ENCODE measurements at places on chromosomes 2 and 18. TPM values are rescaled to one million over a fixed set of nuclear protein-coding genes. Genes with fewer than 3 reads are reported as not detected.

Gene DUSP19
- total RNA-seq = 5.6 TPM

Gene PFN4
- total RNA-seq = 1.7 TPM

Gene BOLA3
- total RNA-seq = 19.6 TPM

Gene LRRTM4
- 0.77 TPM for total RNA-seq

- H3K4me1 ChIP-seq = no peaks in the 10 kb centered on the region
- DNase-seq = no peak
- H3K36me3 ChIP-seq = no peaks in the 10 kb centered on the region
Observed at GRCh38 chr2:101223814-101224231, 28.9 kb upstream of the CNOT11 start.

GRCh38 chr2:184370954-184371353, 227.4 kb upstream of the ZNF804A start:
- H3K36me3 ChIP-seq = no peaks in the 10 kb centered on the region
- H3K4me3 ChIP-seq = no peak overlapping the region
- H3K4me1 ChIP-seq = no peaks in the 10 kb centered on the region
- DNase-seq = no peak
